Osteocyte (in vitro differentiated cells): ENCODE measurements at places on chromosomes 13 and 19. TPM values are rescaled to one million over a fixed set of nuclear protein-coding genes. Genes with fewer than 3 reads are reported as not detected.

ZNF880 gene
- 3.0 and 4.6 TPM in 2 replicates for total RNA-seq

GPR4 gene
- not detected in 2 replicates for total RNA-seq

FCAR gene
- total RNA-seq, result not detected in 2 replicates

CLDN10 gene
- total RNA-seq, result not detected in 2 replicates

LSR gene
- total RNA-seq, result 0.29 and 0.83 TPM in 2 replicates

SLC44A2 gene
- 225 and 233 TPM in 2 replicates for total RNA-seq

TNFRSF19 gene
- 1.6 and 1.7 TPM in 2 replicates for total RNA-seq

ZNF784 gene
- total RNA-seq, result 9.2 and 9.6 TPM in 2 replicates

FOXA3 gene
- not detected in 2 replicates for total RNA-seq

C19orf85 gene
- total RNA-seq, result not detected in 2 replicates

STX10 gene
- total RNA-seq, result 48.5 and 50.5 TPM in 2 replicates

PTOV1 gene
- 266 and 295 TPM in 2 replicates for total RNA-seq

ZNF587 gene
- total RNA-seq, result 33.5 and 34.2 TPM in 2 replicates

APOC4 gene
- total RNA-seq, result not detected in 2 replicates

PLA2G4C gene
- 4.8 and 5.5 TPM in 2 replicates for total RNA-seq

RAB3A gene
- 2.9 and 3.2 TPM in 2 replicates for total RNA-seq

ZNF534 gene
- total RNA-seq, result not detected in 2 replicates

CGB3 gene
- total RNA-seq, result not detected in 2 replicates

PRODH2 gene
- not detected in 2 replicates for total RNA-seq

CCDC97 gene
- 34.4 and 35.9 TPM in 2 replicates for total RNA-seq

C19orf81 gene
- not detected in 2 replicates for total RNA-seq

KLK4 gene
- total RNA-seq, result not detected in 2 replicates

ZNF221 gene
- total RNA-seq, result 9.2 and 11.4 TPM in 2 replicates

LEUTX gene
- total RNA-seq, result not detected in 2 replicates

RGL3 gene
- total RNA-seq, result 1.1 and 1.9 TPM in 2 replicates

PSG1 gene
- not detected in 2 replicates for total RNA-seq

ANGPTL4 gene
- total RNA-seq, result 6.5 and 8.6 TPM in 2 replicates

EFNA2 gene
- 3.8 and 4.2 TPM in 2 replicates for total RNA-seq

TBC1D17 gene
- 69.2 and 71.9 TPM in 2 replicates for total RNA-seq

MYO16 gene
- 0.13 and 0.16 TPM in 2 replicates for total RNA-seq

CEACAM4 gene
- not detected in 2 replicates for total RNA-seq

SYT3 gene
- 0.29 and 0.38 TPM in 2 replicates for total RNA-seq

ZNF837 gene
- total RNA-seq, result 2.5 and 3.0 TPM in 2 replicates

SHFL gene
- total RNA-seq, result 35.9 and 38.7 TPM in 2 replicates

MIER2 gene
- 31.6 and 35.9 TPM in 2 replicates for total RNA-seq

KCNN1 gene
- not detected in 2 replicates for total RNA-seq

ATP4B gene
- not detected in 2 replicates for total RNA-seq

PAN3 gene
- total RNA-seq, result 32.7 and 35.1 TPM in 2 replicates

AP1M1 gene
- total RNA-seq, result 85.5 TPM in 2 replicates

MUC16 gene
- not detected in 2 replicates for total RNA-seq

ANKLE1 gene
- 0.99 and 1.5 TPM in 2 replicates for total RNA-seq

FUT1 gene
- 0.11 TPM in 1 of 2 replicates, not detected in the other for total RNA-seq

MATK gene
- total RNA-seq, result not detected in 2 replicates

SIGLEC10 gene
- not detected in 2 replicates for total RNA-seq

SIGLEC12 gene
- not detected in 2 replicates for total RNA-seq

SIGLECL1 gene
- total RNA-seq, result not detected in 2 replicates
